ENCODE measurements at places on chromosomes 1 and 21.

DNA sequence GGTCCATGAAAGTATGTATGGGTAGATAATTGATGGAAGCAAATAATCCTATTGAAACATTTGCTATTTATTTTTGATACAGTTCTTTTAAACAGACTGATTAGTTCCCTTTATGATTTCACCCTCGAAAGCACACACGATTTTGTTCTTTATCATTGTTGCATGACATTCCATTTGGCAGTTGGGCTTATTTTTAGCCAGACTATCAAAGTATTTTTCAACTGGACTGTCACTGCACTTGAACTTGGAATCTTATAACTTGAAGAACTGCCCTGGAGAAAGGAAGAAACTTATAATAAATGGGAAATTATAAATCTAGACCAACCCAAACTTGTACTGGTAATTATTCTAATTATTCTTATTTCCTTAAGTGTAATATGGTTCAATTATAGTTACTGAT, at the start of gene TNNI3K:
TNNI3K (plus strand) TSS at position 235 of the 400 bp plus-strand sequence; CDS start at position 300, 65 bp downstream.
- no peak for DNase-seq

DNA sequence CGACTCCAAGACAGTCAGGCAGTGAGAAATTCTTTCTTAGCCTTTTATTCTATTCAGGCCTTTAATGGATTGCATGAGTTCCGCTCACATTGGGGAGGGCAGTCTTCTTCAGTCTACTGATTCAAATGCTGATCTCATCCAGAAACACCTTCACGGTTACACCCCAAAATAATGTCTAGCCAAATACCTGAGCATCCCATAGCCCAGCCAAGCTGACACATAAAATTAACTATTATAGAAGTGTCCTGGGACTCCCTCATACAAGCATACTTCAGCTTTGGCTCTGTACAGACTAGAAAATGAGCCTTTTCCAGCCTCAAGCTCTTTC, 3.6 kb upstream of the SLC16A4 start:
- DNase-seq: no peak

DNA sequence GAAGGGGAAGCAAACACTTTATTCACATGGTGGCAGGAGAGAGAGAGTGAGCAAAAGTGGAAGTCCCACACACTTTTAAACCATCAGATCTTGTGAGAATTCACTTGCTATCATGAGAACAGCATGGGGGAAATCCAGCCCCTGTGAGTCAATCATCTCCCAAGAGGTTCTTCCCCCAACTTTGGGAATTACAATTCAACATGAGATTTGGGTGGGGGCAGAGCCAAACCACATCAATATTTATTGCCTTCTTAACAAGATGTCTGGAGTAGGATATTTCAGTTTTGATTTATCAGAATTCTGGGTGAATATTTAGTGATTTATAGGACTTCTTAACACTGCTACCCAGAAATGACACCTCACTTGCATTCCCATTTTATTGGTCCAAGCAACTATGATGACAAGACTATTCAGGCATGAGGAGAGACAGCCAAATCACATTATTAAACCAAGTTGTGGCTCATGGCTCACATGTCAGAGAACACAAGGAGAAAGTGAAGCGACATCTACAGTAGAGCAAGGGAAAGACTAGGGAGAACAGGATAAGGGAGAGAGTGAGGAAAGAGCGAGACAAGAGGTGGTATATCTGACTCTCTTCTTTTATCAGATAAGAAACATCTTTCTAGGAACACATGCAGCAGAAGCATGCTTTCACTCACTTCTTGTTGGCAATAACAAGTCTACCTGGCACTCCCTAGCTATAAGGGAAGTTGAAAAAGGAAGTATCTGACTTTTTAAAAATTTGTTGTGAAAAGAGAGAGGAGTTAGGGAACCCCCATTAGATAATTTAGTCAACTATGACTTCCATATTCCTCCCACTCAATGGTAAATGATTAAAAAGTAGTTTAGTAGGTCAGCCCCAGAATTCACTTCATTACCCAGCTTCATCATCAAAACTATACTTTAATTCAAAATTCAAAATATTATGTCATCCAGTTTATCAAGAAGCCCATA, 36.6 kb upstream of the PTPRC start:
- no peak for DNase-seq

GRCh38 chr1:107149946-107150345, 9.1 kb downstream of the NTNG1 start:
- DNase-seq: no peak

DNA sequence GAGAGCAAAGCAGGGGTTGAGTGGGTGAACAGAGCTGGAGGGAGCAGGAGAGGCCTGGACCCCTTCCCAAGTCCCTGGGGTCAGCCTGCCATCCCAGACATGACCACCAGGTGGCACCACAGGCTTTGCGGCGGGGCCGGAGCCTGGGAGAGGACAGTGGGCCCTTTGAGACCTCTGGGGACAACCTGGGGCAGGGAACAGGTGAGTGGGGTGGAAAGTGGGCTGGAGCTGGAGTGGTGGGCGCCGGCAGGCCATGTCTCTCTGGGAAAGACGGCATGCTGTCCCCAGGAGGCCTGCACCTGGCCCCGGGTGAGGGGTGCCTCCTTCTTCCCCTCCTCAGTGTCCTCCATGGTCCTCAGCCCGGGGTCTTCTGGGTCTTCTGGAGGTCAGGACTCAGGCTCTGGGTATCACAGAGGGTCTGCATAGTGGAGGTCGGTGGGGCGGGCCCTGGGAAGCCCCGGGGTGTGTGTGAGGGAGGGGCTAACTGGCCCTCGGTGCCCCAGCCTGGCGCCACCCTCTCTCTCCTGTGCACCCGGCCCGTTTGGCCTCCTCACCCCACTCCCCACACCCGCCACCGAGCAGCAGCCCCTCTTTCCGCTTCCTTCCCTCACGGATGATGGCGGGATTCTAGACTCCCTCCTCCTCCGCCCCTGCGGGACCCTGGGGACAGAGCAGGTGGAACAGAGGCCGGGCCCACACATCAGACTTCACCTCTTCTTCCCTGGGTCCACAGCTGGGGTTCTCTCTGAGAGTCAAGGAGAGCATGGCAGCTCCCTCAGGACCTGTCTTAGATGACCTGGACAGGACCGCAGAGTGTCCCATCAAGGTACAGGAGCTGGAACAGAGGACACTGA, 28.5 kb upstream of the PKP1 start:
- DNase-seq: peak; percentile 90

DNA sequence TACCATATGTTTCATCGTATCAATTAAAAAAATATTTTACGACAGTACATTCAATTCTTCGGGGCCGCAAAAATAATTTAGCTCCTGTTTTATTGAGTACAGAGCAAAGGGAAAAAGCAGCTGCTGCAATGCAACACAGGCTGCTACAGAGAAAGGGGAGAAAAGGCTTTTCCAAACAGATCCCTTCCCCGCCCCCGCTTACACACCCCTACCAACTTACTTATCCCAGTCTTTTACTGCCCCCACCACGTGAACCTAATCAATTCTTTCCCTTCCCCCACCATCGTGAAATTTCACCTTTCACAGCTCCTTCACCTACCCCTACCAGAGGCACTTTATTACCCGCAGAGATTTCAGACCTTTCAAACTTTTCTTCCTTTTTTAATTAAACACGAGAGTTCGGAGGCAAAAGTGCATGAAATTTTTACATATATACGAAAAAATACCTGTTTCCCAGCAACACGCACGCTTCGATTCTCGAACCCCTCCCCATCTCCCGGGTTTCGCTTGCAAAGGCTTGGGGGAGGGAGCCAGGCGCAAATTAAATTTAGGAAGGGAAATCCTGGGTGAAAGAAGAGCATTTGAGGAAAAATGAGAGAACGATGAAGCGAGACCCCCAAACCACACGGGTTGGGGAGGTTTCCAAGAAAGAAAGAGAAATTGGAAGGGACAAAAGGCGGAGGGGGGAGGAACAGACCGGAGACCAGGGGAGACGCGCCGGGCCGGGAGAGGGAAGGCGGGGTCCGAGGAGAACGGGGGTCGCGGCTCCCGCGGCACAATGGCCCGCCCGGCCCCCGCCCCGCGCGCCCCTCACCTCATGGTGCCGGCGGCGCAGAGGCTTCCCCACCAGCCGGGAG, 823 bp downstream of the ENAH start:
- peak; percentile 70 for DNase-seq
